ENCODE measurements at places on chromosomes 3 and 15. TPM values are rescaled to one million over a fixed set of nuclear protein-coding genes. Genes with fewer than 3 reads are reported as not detected.

The PCOLCE2 gene
- polyA plus RNA-seq = 6.9 TPM

The IL20RB gene
- polyA plus RNA-seq = 0.30 TPM

The P2RY13 gene
- 1.5 TPM for polyA plus RNA-seq

DNA sequence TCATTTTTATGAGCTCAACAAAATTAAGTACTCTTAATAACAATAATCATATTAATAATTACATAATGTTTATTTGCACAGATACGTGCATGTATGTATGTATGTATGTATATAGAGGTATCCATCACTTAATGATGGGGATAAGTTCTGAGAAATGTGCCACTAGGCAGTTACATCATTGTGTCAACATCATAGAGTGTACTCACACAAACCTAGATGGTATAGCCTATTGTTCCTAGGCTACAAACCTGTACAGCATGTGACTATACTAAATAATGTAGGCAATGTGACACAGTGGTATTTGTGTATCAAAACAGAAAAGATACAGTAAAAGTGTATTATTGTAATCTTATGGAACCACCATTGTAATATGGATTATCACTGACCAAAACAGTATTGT, 874.7 kb upstream of the GBE1 start:
- no peak for DNase-seq

GRCh38 chr15:96331945-96332636, 1.6 kb downstream of the NR2F2 start:
- DNase-seq = no peak

DNA sequence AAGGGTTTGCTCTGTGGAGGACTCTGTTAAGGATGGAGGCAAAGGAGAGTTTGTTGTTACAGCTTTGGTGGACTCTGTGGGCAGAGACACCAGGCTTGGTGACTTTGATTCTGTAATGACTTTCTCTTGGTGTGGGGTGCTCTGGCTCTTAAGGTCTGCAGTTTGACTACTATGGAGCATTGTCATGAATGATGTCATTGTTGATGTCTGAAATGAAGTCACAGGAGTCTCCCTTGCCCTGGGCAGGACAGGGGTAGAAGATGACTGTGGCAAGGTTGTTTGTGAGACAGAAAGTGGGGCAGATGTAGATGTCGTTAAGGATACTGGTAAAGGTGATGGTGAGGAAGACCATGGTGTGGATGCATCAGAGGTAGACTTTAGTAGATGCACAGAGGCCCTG, 42.7 kb downstream of the HEG1 start:
- DNase-seq = no peak

DNA sequence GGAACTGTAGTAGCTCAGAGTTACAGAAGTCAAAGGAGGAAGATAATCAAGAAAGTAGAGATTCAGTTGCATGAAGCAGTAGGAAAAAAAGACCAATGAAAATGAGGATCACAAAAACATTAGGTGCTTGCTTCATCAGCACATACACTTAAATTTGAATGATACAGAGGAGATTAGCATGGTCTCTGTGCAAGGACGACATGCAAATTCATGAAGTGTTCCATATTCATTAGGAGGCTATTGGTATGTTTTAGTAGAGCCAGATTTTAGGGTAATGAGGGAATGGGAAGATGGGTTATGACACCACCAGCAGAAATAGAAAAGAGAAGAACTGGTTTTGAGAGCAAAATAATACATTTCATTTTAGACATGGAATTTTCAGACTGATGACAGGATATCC, 21.0 kb upstream of the TTC14 start:
- no peak for DNase-seq

DNA sequence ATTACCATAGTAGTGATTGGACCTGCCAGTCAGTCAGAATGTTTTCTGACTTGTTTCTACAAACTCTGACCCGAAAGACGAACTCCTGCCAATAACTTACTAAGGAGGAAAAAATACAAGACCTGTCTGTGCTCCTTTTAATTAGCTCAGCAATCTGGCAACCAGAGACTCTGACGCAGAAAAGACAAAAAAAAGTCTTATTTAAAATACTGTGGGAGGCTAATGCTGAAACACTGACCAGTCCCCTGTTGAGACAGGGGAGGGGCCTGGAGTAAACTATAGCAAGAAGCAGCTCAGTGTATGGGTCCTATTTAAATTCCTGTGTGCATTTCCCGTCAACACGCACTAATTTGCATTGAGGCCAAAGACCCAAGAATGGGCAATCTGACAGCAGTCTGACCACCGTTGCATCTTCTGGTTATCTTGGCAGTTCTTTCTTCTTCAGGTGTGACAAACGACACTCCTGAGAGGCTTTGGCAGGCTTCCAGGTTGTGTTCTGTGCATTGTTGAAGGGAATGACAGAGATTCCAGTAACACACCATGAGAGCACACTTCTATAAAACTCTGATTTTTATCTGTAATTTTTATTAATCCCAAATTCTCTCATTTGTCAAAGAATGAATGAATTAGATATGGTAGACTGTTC, 1114.3 kb downstream of the IGSF11 start:
- DNase-seq = no peak
